Stimulated activated naive CD4-positive, alpha-beta T cell (primary cell): ENCODE measurements at places on chromosomes 5 and 9.

DNA sequence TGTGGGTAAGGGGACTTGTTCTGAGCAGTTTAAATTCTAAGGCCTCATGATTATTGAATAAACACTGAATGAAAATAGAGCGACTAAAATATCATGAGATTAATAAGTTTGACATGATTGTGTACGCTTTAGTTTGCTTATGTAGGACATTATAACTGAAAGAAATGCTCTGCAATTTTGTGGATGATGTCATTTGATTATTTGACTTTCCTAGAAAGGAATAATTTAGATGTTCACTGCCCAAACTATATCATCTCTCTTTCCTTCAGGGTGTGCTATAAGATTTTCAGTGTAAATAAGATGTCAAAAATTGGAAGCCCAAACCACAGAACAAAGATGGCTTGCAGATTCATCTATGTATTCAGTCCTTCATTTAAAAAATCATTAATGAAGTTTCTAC lies 115.7 kb upstream of the MTAP start:
- no peak for DNase-seq

- DNase-seq, result no peak
Measured at GRCh38 chr5:132309679-132310078, 15.5 kb downstream of the SLC22A4 start.

DNA sequence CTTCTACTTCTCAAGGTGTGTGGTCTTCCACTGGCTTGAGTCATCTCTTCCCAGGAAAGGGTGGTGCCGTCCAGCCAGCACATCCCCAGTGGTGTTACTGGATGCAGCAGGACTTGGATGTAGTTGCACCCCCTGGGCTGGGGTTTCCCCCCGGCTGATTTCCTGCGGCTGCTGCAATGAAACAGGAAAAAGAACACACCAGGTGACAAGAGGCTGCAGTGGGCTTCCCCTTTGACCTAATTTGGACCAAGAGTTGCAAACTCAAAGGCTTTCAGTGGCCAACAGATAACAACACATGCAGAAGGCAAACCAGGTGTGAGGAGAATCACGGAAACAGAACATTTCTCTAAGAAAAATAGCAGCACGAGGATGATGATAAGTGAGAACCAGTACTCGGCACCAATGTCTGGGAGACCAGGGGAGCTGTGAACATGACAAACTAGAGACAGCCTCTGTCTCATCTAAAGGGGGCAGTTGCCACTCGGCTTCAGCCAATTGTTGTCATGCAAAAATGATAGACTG lies 83.7 kb downstream of the PDE6A start:
- DNase-seq, result no peak

GRCh38 chr9:89419978-89420394 lies 77.9 kb downstream of the SEMA4D start:
- peak; percentile 20 for DNase-seq

DNA sequence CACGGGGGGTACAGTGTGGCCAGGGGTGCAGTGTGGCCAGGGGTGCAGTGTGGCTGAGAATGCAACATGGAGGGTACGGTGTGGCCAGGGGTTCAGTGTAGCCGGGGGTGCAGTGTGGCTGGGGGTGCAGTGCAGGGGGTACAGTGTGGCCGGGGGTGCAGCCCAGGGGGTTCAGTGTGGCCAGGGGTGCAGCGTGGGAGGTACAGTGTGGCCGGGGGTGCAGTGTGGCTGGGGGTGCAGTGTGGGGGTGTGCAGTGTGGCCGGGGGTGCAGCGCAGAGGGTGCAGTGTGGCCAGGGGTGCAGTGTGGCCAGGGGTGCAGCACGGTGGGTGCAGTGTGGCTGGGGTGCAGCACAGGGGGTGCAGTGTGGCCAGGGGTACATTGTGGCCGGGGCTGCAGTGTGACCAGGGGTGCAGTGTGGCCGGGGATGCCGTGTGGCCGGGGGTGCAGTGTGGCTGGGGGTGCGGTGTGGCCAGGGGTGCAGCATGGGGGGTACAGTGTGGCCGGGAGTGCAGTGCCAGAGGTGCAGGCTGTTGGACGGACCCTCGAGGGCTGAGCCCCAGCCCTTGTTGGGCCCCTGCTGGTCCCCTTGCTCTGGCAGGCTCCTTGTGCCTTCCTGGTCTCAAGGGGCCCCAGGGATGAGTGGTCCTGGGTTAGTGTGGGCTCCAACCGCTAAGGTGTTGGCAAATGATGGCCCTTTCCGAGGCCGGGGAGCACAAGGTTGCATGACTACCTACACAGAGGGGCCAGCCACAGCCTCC lies 17.9 kb downstream of the TPPP start:
- DNase-seq, result no peak

GRCh38 chr5:173202266-173202875 lies 32.6 kb downstream of the NKX2-5 start:
- DNase-seq, result no peak

- DNase-seq, result no peak
Measured at GRCh38 chr5:2985718-2986117, 234.2 kb upstream of the IRX2 start.

- no peak for DNase-seq
Measured at GRCh38 chr5:137370096-137371071, 128.7 kb downstream of the SPOCK1 start.

DNA sequence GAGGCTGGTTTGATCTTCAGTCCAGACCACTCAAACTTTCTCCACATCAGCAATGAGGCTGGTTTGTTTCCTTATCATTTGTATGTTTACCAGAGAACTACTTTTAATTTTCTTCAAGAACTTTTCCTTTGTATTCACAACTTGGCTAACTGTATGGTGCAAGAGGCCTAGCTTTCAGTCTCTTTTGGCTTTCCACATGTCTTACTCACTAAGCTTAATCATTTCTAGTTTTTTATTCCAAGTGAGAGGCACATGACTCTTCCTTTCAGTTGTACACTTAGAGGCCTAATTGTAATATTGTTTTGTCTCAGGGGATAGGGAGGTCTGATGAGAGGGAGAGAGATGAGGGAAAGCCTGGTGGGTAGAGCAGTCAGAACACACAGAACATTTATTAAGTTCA lies 554.0 kb upstream of the ARRDC3 start:
- no peak for DNase-seq

DNA sequence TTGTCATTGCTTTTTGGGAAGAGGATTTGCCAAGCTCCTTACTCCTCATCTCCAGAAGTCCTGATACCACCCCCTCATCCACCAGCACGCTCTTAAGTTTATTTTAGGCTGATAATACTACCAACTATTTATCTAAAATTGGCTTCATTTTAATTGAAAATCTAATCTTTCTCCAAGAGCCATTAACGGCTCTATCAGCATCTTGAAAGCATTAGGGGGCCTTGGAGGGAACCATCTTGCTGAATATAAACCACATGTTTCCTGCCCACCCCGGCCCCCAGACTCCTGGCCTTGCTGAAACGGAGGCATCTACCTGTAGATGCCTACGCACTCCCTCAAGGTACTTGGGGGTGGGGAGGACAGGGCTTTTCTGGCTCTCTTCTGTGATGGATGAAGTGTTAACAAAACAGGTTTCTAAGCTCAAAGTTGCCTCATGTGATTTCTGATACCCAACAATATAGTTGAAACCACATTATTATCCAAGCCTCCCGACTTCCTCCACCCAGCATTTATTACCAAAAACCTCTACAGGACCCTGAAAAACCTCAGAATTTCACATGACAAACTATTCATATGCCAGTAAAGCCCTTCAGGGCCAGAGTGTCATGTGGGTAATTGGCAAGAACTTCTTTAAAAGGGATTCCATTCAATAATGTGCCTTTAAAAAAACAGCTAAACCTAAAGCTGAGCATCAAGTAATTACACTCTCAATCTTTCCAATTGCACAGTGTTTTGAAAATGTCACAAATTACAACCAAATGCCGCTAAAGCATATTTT lies 96.7 kb downstream of the SAXO1 start:
- DNase-seq, result no peak

- DNase-seq, result no peak
Measured at GRCh38 chr9:111163716-111164389, 125.6 kb upstream of the LPAR1 start.
